ENCODE measurements at places on chromosomes 5 and 9. TPM values are rescaled to one million over a fixed set of nuclear protein-coding genes. Genes with fewer than 3 reads are reported as not detected.

ARHGEF39 gene
- total RNA-seq = 14.2 TPM

GPR151 gene
- not detected for total RNA-seq

PCDHB2 gene
- 33.7 TPM for total RNA-seq

OBP2B gene
- not detected for total RNA-seq

CMYA5 gene
- total RNA-seq = 1.4 TPM

BHMT2 gene
- total RNA-seq = 0.45 TPM

KCNIP1 gene
- 5.3 TPM for total RNA-seq

Data from type B pancreatic cell (in vitro differentiated cells).